ENCODE measurements at places on chromosomes 5 and 9. TPM values are rescaled to one million over a fixed set of nuclear protein-coding genes. Genes with fewer than 3 reads are reported as not detected.

The TAF1L gene
- polyA plus RNA-seq, result not detected

The PCDHGC4 gene
- not detected for polyA plus RNA-seq

The HAVCR1 gene
- polyA plus RNA-seq, result not detected

The SKIC3 gene
- polyA plus RNA-seq, result 14.3 TPM

The SH3GL2 gene
- polyA plus RNA-seq, result 8.0 TPM

The KCNT1 gene
- polyA plus RNA-seq, result 0.10 TPM

The IL13 gene
- not detected for polyA plus RNA-seq

- DNase-seq, result peak; percentile 62
Measured at GRCh38 chr9:110744715-110745384, 76.3 kb downstream of the MUSK start.

GRCh38 chr5:19986031-19986619 lies 1.9 kb downstream of the CDH18 start:
- DNase-seq, result no peak

DNA sequence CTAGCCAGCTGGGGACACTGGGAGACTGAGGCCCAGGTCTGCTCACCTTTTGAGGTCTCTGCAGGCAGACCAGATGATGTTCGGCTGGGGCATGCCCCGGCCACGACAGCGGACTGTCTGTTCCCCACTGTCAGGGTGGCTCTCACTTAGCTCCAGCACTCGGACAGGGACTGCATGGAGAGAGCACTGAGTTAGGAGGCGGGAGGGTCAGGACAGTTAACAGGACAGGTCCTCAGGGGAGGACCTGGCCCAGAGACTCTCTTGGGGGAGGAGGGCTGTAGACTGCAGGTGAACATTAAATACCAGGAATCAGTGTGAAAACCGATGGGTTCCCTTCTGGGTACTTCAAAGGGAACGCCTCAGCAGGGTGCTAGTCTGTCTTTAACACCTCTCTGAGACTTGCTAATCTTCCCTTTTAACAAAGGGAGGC lies 25.1 kb downstream of the PDGFRB start:
- DNase-seq, result no peak

DNA sequence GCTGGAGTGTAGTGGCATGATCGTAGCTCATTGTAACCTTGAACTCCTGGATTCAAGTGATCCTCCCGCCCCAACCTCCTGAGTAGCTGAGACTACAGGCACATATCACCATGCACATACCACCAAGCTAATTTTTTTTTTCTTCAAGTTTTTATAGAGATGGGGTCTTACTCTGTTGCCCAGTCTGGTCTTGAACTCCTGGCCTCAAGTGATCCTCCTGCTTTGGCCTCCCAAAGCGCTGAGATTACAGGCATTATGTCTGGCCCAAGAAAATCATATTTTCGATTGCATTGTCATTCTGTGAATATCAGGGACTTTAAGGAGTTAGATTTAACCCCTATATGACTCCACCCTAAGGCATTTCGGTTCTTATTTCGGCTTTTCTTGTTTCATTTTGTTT lies 116.6 kb downstream of the VPS13A start:
- no peak for DNase-seq

DNA sequence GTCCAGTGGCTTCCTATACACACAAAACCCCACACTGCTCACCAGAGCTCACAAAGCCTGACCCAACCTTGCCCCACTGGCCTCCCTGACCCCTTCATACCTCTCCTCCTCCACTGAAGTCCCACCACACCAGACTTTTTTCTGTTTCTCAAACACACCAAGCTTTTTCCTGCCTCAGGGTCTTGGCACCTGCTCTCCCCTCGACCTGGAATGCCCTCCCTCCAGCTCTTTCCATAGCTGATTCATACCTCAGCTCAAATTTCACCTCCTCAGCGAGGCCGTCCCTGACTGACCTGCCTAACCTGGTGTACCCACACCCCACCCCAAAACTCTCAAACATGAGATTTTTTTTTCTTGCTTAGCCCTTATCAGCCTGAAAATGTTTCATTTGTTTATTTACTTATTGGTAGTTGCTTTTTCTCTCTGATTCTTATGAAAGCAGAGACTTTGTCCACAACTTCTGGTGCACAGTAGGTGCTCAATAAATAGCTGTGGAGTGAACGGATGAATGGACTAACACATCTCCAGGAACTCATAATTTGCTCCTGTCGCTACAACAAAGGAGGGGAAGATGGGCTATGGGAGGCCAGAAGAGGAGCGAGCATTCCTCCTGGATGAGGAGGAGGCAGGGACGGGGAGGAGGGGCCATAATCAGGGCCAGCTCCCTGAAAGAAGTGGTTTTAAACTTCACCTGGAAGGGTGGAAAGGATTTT lies 84.3 kb downstream of the SH3TC2 start:
- DNase-seq, result no peak

GRCh38 chr9:107620236-107620635 lies 130.7 kb upstream of the KLF4 start:
- DNase-seq, result no peak

GRCh38 chr5:174919351-174919750 lies 195.0 kb downstream of the MSX2 start:
- DNase-seq, result no peak

DNA sequence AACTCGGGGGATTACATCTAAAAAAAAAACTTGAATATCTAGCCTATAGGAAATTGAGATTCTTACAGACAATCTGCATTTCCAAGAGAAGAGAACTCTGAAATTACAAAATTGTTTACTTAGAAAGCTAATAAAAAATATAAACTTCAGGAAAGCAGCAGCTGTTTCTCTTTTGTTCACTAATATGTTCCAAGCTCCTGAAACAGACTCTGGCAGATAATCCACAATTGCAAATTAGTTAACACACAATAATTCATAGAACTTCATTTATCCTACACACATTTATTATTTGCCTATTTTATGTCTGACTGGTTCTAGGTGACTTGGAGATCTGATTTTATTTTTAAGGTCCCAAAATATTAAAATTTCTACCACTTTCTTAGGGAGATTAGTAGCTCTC lies 83.8 kb downstream of the TMEM167A start:
- no peak for DNase-seq

- peak; percentile 51 for DNase-seq
Measured at GRCh38 chr5:109690242-109690974, 681 bp downstream of the MAN2A1 start.

- no peak for DNase-seq
Measured at GRCh38 chr9:27365707-27366376, 68.9 kb upstream of the EQTN start.

- no peak for DNase-seq
Measured at GRCh38 chr5:181120306-181120705, 10.7 kb downstream of the OR2V1 start.

GRCh38 chr5:1665231-1665630 lies 134.4 kb downstream of the MRPL36 start:
- no peak for DNase-seq

- peak; percentile 41 for DNase-seq
Measured at GRCh38 chr9:114538241-114538640, 33.0 kb upstream of the WHRN start.

GRCh38 chr5:126503602-126504104 lies 80.4 kb downstream of the GRAMD2B start:
- DNase-seq, result no peak

DNA sequence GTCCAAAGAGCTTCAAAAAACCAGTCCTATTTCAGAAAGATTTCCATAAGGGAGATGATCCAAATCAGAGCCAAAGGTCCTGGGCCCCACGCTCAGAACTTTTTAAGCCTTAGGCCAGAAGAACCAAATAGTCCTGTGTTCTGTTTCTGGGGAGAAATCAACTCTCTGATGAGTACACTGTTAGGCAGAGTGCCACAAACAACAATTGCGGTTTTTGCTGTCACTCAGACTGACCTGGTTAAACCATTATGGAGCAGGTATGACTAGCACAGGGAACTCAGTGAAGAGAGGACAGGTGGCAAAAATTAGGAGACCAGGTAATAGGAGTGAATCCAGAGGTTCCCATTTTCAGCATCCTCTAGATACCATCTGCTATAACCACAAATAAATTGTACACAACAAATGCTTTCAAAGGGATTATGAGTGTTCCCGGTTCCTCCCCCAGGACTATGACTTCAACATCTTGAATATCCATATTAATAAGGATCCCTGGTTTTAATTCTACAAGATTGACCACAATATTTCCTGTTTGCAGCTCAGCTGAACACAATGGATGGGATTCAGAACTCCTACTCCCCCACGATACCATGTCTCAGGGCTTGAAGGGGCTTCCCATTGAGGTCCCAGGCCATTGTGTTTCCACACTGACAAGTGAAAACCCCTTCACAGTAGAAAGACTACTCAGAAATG lies 52.1 kb upstream of the FREM1 start:
- DNase-seq, result no peak
